Mammary epithelial cell (primary cell): ENCODE measurements at places on chromosomes 2 and 18. TPM values are rescaled to one million over a fixed set of nuclear protein-coding genes. Genes with fewer than 3 reads are reported as not detected.

GRCh38 chr2:39033980-39034379 is 86.9 kb downstream of the SOS1 start:
- peak; percentile 23 for DNase-seq

DNA sequence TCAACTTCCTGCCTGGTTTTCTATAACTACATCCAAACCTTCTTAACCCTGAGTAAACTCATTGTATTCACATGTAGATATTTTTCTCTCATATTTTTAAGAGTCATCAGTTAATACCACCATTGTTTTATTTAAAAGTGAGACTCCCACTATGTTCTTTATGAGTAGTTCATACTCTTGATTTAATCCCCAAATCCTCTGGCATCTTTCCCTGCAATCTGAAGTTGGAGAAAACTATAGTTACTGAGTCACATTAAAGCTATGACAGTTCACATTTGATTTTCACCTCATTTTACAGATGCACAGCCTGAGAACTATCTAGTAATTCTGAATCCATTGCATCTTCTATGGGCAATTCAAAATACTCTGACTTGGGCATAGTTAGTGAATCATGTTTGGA is 1358.7 kb upstream of the NRXN1 start:
- DNase-seq = no peak

DNA sequence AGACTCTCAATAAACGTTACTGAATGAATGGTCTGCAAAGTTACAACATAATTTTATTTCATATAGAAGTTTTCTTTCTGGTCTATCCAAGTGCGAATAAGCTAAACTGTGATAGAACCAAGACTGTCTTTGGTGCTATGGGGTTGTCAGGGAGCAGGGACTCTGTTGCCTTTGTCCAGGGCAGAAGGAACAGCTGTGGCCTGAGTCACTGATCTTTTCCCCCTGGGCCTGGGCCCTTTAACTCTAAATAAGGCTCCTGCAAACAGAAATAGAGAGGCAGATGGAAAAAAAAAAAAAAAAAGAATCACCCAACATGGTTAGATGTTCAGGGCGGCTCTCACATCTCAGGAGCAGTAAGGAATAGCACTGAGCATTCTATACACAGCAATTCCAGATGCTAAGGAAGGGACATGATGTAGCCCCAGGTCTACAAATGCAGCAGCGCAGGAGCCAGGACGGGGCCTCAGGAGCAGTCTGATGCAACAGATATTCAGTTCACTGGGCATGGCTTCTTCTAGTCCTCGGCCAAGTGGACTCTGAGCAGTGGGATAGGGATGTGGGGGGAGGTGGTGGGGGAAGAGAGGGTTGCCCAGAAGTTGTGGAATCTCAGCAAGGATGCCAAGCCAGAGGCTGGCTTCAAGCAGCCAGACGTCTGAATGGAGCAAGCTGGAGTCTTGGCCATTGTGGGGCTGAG is 247.1 kb upstream of the SIX2 start:
- DNase-seq = no peak

- DNase-seq = no peak
Measured at GRCh38 chr2:73283545-73284295, 558 bp downstream of the FBXO41 start.

The MYL1 gene
- not detected in 2 replicates for total RNA-seq

The SERPINE2 gene
- 490 TPM for total RNA-seq

The GKN1 gene
- total RNA-seq = 0.43 TPM in 1 of 2 replicates, not detected in the other

The KCNG2 gene
- 0.17 TPM for total RNA-seq

The NPPC gene
- not detected in 2 replicates for total RNA-seq
